ENCODE measurements at places on chromosomes 2 and 18.
A peak's percentile ranks its signal among the peaks of the same experiment; 100 is the strongest.

DNA sequence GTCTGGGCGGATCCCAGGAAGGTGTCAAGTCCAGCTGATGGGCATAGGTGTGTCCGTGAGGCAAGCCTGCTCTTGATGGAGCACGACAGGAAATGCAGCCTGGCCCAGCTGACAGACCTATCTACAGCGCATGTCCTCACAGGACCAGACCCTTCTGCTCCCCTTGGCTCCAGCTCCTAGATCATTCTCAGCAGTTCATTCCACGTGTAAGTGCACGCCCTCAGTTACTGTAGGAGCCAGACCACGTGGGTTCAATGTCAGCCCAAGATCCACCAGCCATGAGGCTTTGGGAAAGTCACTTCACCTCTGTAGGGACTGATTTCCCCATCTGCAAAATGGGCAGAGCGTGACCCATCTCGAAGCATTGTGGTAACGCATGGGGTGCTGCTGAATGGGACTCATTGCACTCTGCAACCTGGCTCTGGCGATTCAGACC, 47.8 kb downstream of the TMEM17 start:
- DNase-seq: no peak

GRCh38 chr18:62737241-62737873, 22.0 kb downstream of the PHLPP1 start:
- no peak for DNase-seq

- peak; percentile 10 for DNase-seq
Measured at GRCh38 chr2:191950132-191950874, 103.4 kb upstream of the CAVIN2 start.

- no peak for DNase-seq
Measured at GRCh38 chr2:187155476-187155875, 292.6 kb downstream of the CALCRL start.

- DNase-seq: no peak
Measured at GRCh38 chr2:70991142-70991541, 3.5 kb downstream of the TEX261 start.

GRCh38 chr2:217795067-217795466, 207.7 kb downstream of the TNS1 start:
- DNase-seq: no peak

- no peak for DNase-seq
Measured at GRCh38 chr2:84797271-84797670, 83.6 kb downstream of the TRABD2A start.

DNA sequence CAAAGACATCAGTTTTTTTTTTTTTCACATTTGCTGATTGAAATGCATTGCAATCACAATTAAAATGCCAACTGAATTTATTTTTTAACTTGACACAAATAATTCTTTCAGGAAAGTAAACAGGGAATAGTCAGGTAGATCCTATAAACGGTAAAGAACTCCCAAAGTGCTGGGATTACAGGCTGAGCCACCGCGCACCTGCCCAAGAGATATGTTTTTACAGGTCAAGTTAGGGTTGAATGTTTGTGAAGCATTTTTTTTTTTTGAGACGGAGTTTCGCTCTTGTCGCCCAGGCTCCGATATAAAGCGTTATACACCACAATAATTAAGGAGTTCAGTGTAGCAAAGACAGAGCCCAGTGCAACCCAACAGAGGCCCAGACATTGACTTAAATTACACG, 15.1 kb downstream of the ITM2C start:
- no peak for DNase-seq

- no peak for DNase-seq
Measured at GRCh38 chr2:234682492-234683228, 185.8 kb upstream of the ARL4C start.

DNA sequence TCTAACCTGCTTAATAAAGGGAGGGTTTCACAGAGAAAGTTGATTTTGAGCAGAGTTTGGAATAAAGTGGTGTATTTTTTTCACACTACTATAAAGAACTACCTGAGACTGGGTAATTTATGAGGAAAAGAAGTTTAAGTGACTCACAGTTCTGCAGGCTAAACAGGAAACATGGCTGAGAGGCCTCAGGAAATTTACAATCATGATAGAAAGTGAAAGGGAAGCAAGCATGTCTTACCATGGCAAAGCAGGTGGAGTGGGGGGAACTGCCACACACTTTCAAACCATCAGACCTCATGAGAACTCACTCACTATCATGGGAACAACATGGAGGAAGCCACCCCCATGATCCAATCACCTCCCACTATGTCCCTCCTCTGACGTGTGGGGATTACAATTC, 546.7 kb downstream of the EPHA4 start:
- DNase-seq: no peak

GRCh38 chr18:79735071-79735980, 55.7 kb downstream of the CTDP1 start:
- DNase-seq: no peak

GRCh38 chr18:8049147-8049546, 482.0 kb downstream of the PTPRM start:
- DNase-seq: no peak

GRCh38 chr2:108585436-108585835, 51.2 kb downstream of the LIMS1 start:
- DNase-seq: no peak

GRCh38 chr2:88735133-88735532, 43.7 kb downstream of the RPIA start:
- no peak for DNase-seq

DNA sequence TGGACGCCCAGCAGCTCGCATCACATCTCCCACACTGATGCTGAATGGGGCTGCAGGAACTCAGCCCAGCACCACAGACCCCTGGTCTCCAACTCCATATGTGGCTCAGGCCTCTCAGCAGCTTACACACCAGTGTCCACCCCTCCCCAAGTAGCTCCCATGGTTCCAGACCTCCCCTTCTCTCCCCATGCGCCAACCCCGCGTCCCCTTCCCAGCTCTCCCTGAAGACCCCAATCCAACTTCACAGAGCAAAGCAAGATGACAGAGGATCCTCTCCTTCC, 188.9 kb downstream of the SH3BP4 start:
- DNase-seq: no peak

GRCh38 chr2:54271843-54272627, 16.0 kb upstream of the TSPYL6 start:
- DNase-seq: no peak

DNA sequence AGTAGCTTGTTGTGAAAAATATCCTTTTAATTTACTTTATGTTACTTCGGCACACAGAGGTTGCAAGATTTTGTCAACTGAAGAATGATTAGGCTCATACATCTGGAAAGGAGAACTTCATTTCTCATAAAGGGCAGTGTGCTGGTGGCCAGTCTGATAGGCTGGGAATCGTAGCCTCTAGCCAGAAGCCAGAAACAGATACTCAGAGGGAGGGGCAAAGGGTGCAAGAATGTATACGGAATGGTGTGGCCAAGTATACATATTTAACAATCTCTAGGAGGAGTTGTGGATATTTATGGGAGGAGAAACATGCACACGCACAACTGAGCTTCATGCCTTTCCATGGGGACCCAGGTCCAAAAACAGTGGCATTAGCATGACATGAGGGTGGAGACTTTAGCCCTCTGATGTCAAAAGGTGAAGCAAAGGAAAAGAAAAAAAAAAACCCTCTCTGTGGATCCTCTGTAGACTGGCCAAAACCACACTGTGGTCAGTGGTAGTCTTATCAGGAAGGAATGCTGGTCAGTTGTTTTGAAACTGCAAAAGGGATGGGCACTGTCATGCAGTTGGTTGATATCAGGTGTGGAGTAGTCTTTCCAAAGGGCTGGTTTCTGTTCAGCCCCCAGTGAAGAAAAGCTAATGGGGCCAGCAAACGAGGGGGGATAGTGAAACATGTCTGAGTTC, 34.9 kb upstream of the APCDD1 start:
- no peak for DNase-seq

DNA sequence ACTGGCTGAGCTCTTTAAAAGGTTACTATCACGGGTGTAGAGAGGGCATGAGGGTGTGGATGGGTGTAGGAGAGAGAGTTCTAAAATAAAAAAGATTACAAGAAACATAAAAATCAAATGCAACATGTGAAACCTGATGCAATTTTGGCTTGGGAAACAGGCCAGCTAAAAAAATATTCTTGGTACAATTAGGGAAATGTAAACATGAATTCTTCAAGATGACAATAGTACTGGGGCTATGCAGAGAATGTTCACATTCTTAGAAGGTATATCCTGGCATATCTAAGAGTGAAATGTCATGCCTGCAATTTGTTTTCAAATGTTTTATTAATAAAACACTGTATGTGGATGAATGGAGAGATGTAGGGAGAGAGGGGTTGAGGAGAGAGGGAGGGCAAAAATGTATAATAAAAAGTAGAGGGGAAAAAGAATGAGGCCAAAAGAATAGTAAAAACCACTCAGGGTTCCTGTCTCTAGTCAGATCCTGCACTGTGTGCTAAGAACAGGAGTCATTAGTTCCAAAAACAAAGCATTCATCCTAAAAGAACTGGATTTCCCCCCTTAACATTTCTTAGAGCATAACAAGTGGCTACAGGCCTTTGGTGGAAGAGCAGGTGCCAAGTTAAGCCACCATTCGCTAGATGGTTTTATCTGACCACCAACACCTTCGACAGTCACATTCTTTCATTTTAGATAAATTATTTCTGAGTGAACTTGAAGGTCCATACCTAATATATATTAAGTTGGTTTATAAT, 77.3 kb downstream of the LPIN2 start:
- DNase-seq: no peak

GRCh38 chr18:77098029-77098428, 34.6 kb downstream of the MBP start:
- no peak for DNase-seq

DNA sequence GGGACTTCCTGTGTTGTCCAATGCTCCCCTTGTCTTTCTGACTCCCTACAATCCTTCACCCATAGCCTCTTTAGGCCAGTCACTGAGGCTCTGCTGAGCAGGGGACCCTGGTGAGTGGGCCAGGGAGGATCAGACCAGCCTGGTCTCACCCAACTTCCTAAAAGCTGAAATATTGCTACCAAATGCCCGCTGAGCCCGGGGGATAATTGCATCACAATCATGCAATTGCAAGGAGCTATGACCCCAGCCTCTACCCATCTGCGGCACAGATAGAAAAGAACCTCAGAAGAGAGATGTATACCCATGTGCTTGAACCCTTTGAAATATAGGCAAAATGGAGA, 3.7 kb upstream of the SP100 start:
- DNase-seq: no peak

DNA sequence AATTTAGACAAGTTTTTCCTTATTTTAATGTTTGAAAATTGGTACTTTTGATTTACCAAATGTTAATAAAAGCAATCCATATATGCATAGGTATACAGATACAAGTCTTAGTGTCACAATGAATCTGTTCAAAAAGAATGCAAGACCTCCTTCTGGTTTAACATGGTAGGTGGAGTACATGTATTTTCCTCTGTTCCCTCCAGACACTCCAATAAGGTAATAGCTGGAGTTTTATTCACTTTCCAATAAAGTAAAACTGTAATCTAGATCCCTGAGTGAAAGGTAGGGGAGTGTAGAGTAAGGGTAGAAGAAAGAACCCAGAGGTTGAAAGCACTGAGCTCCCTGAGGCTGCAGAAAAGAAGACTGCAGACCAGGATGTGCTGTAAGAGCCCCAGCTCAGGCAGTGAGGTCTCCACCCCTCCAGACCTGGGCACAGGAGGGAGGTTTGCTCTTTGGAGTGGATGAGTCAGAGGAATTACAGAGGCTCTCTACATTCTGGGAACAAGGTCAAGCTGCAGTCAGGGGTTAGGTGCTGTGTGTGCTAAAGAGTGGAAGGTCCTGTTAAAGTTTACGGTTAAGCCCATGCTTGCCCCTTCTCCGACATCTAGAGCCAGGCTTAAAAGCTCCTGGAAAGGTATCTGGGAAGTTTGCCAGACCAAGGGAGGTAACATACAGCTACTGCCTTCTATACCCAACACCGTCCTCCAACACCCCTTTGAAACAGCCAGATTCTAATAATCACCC, 27.6 kb upstream of the STAT1 start:
- DNase-seq: no peak

DNA sequence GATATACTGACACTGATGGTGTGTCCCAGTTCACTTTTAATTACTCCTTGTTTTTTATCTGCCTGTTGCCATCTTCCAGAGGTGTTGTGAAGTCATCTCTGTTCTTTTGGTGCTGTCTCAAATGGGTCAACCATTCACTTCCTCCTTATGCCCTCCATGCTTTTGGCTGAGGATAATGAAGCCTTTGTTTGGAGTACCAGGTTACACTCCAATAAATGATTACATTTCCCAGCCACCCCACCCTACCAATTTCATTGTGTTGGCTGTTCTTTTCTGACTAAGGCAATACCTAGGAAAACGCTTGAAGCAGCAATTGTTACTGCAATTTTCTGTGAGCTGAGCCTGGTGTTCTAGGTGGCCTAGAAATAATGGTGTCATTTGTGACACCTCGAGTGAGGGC, 29.8 kb upstream of the ACTG2 start:
- DNase-seq: no peak

DNA sequence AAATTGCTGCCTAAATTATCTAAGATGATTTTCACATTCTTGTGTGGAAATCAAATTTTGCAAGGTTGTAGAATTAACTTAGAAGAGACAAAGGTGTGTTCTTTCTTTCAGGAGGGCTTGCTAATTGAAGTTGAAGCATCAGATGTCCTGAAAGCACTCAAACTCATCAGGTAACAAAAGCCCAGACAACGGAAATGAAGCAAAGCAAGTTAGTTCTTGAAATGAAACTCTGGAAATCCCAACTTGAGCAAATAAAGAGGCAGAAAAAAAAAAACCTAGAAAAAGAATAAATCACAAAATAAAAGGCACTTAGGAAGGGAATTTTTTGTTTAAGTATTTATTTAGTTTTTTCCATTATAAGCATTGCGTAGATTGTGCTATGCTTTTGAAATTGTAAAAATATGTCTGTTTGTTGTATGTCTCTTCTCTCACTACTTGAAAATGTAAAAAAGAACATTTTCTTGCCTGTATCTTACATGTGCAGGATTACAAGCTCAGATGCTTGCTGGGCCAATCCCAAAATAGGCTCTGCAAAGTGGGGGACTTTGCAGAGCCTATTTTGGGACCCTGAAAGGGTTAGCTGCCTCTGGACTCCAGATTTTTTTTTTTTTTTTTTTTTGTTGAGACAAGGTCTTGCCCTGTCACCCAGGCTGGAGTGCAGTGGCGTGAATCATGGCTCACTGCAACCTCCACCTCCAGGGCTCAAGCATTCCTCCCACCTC, 46.7 kb downstream of the FAM161A start:
- no peak for DNase-seq

GRCh38 chr2:193583638-193584400, 1389.1 kb upstream of the TMEFF2 start:
- no peak for DNase-seq

GRCh38 chr2:104249629-104250028, 604.3 kb upstream of the POU3F3 start:
- no peak for DNase-seq

DNA sequence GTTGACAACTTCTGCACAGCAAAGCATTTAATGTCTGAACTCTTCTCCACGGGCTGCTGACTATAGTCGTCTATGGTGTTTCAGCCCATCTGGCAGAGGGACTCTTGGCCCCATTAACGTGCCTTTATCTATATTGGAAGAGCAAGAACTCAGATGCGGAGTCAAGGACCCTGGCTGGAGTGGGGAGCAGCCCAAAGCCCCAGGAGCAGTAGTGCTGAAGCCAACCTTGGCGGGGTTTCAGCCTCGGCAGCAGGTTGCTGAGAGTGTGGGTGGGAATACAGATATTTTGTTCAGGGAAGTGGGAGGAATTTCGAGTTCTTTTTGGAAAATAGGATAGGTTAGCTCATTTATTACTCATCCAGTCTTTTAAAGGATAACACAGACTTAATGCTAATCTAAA, 34.2 kb downstream of the TMEM17 start:
- DNase-seq: no peak

GRCh38 chr2:45982096-45982495, 315.1 kb upstream of the EPAS1 start:
- no peak for DNase-seq
